Activated CD4-positive, alpha-beta T cell treated with anti-CD3 and anti-CD28 coated beads, Interleukin-2, Interleukin-4, amounts not matched to agents 100 ng/mL and 50 ng/mL, durations not matched to agents 16 hours and 8 hours (primary cell): ENCODE measurements at places on chromosomes 5 and 9.
A peak's percentile ranks its signal among the peaks of the same experiment; 100 is the strongest.

DNA sequence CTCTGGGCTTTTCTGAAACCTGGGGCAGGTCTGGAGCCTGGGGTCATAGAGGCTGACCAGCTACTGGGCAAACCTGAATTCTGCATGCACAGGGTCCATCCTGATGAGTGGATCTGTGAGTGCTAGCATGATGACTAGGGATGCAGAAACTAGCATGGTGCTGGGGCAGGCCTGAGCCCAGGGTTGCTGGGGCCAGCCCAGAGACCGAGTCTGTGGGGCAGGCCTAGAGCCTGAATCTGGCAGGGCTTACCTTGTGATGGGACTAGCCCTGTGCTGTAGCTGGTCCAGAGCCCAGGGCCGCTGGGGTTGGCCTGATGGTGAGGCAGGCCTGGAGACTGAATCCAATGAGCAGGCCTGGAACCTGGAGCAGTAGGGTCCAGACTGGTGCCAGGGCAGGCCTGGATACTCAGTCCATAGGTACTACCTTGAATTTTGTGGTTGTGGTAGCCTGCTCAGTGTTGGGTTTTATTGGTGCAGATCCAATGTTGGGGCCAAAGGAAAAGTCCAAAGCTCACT is 313.5 kb downstream of the TLR4 start:
- no peak for DNase-seq

DNA sequence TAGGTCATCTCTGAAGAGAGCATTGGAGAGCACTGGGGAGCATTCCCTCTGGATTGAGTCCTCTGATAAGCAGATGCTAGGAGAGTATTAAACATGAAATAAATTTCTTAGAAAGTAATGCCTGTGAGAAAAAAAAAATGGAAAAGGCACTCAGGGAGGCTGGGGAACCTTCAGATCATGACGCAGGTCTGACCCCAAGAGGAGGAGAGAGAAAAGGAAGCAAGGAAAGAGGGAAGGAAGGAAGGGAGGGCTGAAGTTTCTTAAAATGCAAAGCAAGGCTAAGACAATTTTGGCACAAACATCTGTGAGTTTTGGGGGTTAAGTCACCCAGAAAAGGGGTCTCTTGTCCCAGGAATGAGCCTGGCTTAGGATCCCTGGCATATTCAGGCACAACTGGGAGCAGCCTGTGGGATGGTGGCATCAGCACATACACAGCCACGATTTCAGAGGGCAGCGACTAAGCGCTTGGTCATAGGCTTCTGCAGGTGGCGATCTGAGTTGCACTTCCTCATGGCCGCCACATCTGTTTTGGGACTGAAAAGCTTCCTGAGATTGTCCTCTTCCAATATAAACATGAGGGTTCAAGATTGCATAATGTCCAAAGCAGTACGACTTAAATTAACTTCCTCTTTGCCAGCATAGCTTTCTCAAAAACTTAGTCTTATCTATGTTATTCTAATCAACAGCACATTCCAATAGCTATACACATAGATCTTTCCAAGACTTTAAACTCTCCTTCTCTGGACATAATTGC is 692.7 kb downstream of the DNAH5 start:
- no peak for DNase-seq

DNA sequence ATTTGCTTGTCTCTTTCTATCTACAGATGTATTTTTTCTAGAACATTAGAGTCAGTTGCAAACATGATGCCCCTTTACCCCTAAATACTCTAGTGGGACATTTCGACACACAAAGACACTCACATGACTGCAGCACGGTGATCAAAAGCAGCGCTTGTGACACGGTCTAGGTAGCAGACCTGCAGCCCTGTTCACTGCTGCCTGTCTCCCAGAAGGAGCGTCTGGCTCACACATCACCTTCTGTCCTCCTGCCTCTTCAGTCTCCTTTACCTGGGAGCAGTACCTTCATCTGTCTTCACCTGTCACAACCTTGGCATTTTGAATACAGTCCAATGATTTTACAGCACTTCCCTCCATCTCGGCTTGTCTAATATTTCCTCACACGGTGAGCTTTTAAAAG is 51.9 kb upstream of the SH3PXD2B start:
- DNase-seq, result no peak

DNA sequence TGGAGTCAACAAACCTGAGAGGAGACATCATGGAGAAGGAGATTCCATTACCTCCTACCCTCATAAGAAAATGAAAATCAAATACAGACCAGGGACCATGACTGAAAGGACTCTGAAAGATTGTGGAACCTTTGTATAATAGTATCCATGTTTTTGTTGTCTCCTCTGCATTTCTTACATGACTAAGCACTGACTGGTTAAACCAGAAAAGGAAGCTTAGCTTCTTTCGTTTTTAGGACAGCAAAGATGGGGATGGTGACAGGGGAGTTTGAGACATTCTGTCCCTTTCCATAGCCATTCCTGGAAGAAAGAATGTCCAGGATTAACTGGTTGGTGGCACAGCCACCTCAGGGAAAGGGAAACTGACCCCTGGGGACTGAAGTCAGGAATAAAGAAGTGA is 22.2 kb downstream of the ITGA1 start:
- DNase-seq, result no peak

DNA sequence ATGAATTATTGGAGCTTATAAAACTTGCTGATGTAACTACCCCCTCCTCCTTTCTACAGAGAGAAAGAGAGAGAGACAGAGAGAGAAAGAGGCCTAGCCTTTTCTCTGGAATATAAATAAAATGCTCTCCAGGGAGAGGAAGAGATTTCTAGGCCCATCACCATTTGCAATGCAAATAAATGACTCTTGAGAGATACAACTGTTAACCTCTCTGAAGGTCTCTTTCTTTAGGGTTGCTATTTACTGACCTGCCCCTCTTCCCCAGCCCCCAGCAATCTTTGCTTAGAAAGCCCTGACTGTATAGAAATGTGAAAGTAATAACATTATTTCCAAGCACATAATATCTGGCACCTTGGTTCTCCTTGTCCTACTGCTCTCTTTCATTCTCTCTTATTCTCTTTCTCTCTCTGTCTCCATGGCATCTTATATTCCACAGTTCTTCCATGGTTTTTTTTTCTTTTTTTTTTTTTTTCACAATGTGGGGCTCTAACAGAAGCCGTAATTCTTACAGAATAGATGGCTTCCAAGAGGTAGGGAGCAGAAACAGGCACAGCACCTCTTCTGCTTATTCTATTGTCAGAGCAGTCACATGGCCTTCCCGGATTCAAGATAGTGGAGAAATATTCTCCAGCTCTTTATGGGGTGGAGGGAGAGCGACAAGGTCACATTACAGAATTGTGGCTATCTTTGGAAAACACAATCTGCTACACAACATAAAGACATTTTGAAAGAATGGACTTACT is 1087.9 kb upstream of the NUDT12 start:
- DNase-seq, result no peak

DNA sequence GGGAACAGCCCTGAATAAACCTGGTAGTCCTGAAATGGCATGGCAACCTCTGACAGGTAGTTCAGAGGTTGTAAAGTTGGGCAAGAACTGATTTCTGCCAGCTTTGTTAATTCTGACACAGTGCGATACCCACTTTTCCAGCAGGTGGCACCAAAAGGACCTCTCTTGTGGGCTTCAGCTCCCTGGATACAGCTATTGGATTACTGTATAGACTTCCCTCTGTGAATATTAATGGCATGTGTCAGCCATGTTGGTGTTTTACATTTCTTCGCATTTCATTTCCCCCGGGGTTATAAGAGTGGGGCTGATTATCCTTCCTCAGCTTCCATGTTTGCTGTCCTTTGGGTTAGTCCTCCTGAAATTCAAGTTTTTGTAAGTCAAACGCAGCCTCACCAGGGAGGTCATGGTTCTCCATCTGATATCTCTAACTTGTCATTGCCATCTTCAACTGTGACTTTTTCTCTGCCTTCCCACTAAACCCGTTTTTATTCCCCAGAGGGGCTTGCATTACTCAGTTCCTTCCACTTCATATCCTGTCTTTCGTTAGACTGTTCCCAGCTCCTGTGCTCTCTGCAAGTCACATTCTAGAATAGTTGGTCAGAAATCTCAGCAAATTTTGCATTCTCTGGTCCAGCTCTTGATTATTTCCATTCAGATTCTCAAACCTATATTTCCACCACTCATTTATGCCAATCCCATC is 135.6 kb downstream of the LIFR start:
- peak; percentile 26 for DNase-seq

- no peak for DNase-seq
Observed at GRCh38 chr5:164020116-164020515, 514.7 kb downstream of the MAT2B start.

DNA sequence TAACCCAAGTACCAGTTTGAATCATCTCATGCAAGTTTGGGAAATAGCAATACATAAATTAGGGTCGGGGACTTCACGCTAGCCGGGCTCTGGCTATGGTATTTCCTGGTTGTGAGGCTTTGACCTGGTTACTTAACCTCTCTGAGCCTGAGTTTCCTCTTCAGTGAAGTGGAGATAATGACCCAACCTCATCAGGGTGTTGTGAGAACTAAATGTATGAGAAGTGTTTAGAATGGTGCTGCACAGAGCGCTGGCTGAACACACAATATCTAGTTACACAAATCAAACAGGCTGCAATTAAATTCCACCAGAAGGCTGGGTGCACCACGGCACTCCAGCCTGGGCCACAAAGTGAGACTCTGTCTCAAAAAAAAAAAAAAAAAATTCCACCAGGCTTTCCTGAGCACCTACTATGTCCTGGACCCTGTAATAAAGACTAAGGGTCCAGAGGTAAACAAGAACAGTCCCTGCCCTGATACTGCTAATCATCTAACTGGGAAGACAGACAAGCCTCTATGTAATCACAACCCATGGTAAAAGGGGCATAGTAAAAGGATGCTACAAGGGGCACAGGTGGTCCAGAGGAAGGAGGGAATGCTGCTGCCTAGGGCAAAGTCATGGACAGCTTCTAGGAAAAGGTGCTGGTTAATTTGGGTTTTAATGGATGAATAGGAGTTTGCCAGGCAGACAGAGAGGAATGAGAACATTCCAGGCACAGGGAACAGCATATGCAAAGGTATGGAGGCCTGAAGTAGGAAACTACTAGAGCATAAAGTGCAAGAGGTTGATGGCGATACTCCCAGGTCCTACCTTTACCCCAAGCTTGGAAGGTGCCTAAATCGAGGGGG is 27.7 kb downstream of the DUSP1 start:
- DNase-seq, result no peak

DNA sequence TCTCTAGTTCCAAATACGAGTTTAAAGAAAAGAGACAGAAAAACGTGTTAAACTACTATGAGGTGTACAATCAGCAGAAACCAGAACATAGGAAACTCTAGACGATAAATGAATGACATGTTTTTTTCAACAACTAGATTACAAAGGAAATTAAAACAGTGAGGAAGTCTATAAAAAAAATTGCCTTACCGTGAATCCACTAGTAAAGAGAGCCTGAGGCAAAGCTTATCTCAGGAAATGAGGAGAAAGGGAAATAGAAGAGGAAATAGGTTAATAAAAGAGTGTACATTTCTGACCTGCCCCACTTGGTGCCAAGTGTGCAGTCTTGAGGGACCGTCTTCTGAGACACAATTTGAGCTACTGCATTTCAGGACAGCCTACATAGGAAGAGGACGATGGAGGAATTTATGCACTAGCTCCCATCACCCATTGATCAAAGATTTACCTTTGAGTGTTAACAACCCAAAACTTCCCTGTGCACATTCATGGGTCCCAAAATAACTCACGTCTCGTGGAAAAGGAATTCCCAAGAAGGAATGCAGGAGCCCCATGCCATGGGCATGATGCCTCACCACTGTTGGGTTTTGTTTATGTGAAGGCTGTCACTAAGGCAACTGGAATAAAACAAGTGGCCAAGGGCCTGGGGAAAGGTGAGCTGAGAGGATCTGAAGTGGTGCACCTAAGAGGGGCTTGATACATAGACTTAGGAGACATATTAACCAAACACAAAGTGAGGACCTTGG is 53.6 kb upstream of the SLC1A3 start:
- DNase-seq, result no peak

DNA sequence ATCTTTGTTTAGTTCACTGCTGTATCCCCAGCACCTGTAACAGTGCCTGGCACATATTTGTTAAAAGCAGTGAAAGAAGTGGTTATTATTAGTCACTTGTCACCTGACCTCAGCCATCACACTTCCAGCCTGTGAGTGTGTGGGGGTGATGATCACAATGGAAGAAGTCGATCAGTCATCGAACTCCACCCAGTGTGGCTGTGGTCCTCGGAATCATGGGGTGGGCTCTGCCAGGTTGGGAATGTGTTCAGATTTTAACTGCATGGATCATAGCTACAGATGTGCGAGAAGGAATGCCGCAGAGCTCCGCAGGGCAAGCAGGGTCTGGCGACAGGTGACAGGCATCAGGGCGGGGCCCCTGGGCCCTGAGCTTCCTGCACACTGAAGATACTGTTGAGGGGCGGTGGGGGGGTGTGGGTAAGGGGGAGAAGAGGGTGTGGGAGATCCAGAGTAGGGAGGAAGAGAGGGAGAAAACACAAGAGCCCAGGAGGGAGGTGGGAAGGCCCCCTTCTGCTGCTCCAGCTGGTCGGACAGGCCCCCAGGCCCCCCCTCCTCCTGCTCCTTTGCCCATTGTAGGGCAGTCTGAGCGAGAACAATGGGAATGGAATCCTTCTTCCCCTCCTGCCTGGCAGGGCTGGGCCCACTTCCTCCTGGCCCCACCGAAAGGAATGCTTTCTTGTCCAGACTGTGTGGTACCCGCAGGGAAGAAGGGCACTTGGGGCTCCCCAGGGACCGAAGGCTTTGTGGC is 89.6 kb downstream of the SPRY4 start:
- no peak for DNase-seq

GRCh38 chr5:175874462-175875139 is 3.2 kb downstream of the CPLX2 start:
- no peak for DNase-seq

- DNase-seq, result no peak
Observed at GRCh38 chr9:26694381-26695297, 198.0 kb downstream of the CAAP1 start.

- DNase-seq, result no peak
Observed at GRCh38 chr9:121336665-121337064, 33.4 kb downstream of the STOM start.

DNA sequence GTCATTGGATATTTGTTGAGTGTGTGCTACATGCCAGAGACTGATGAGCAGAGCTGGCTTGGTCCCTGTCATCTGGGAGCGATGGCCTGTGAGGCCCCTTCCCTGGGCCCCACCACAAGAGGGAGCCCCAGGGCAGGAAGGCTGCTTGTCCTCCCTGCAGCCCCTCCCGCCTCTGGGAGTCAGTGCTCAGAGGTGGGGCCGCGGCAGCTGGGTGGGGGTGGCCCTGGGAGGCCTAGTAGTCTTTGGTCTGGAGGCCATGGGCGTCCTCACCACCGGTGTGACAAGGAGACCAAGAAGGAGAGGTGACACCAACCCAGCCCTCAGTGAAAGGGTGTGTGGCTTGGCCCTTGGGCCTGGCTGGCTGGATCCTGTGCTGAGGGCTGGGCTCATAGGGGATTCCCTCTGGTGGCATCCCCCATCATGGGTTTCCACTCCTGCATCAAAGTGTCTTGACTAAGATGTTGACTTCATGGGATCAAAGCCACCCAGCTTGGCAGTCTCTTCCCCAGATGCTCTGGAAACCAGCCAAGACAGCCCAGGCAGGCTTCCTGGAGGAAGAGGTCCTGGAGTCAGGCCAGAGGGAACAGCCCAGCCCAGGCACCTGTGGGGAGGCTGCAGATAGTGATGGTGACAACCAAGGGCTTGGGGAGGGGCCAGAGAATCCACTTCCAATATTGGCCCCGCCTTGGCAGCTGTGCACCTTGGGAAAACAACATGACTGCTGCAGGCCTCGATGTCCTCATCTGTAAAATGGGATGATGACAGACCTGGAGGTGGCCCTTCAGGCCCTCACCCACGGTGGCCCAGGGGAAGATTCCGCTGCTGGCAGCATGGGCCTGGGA is 166.7 kb downstream of the GAPVD1 start:
- peak; percentile 39 for DNase-seq
